GM23248 (cell line): ENCODE measurements at places on chromosomes 7 and 10.

DNA sequence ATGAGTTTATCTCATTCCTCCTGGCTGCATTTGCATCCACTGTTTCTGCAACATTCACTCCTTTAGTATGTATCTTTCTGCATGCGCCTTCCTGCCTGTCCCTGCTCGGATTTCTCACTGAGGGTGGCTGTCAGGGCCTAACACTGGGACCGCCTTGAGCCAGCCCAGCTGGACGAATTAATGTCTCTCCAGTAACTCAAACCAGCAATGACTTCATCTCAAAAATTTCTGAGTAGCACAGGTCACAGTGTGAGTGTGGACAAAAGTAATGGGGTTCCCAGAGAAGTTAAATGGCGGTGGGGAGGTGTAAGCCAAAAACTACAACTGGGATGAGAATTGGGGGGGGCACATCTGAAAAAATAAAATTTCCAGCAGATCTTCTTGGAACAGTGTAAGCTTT lies 444.0 kb upstream of the MGMT start:
- DNase-seq: no peak

DNA sequence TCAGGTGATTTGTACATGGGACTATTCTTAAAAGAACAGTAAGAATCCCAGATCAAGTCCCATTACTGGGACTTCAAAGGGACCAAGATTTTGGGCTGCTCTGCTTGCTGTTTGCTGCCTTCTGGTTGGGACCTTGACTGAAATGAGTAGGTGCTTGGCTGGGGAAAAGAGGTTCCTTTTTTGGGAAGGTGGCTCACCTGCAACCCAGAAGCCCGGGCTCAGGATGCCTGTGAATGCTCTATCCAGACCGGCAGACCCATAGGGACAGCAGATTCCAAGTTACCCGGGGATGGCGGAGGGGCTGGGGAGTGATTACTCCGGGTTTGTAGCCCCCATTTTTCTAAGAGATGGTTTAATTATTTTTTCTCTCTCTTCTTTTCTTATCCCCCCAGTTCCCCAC lies 104.0 kb downstream of the CPXM2 start:
- DNase-seq: no peak

GRCh38 chr10:65907199-65907712 lies 1018.6 kb upstream of the LRRTM3 start:
- DNase-seq: no peak

DNA sequence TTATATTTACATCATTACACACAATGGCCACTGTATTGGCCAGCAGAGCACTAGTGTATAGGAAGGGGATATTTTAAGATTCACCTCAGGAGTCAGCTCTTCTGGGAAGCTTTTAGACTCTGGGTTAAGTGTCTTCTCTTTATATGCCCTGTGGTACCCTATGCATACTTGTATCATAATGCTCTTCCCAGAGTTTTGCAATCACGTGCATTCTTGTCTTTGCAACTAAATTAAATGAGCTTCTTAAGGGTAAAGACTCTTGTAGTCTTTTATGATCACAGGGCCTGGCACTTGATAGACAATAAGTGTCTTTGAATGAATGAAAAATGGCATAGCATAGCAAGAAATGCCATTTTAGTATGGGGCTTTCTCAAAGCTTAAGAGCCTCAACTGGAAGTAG lies 35.4 kb upstream of the ARMS2 start:
- peak; percentile 22 for DNase-seq

- peak; percentile 62 for DNase-seq
These were observed 65.6 kb downstream of the TWIST1 start for GRCh38 chr7:19051767-19052375.

- no peak for DNase-seq
These were observed 83.5 kb downstream of the MYL10 start for GRCh38 chr7:101545441-101546190.

DNA sequence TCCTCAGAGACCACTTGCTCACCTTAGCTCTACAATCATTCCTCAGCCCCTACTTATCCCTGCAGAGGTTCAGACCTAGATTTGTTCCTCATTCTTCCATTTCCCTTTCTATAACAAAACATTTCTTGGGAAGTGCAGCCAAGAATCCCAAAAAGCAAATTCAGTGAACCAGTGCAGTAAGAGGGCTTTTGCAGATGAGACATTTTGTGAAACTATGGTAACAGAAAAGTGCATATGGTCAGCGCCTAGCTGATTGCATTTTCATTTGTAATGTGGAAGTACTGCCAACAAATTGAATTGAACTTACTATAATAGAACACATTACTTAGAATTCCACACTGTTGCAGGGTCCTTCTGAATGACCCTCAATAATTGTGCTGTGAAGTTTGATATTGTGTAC lies 18.6 kb downstream of the AGMO start:
- no peak for DNase-seq

GRCh38 chr7:96337519-96337918 lies 15.6 kb upstream of the SLC25A13 start:
- peak; percentile 3 for DNase-seq

DNA sequence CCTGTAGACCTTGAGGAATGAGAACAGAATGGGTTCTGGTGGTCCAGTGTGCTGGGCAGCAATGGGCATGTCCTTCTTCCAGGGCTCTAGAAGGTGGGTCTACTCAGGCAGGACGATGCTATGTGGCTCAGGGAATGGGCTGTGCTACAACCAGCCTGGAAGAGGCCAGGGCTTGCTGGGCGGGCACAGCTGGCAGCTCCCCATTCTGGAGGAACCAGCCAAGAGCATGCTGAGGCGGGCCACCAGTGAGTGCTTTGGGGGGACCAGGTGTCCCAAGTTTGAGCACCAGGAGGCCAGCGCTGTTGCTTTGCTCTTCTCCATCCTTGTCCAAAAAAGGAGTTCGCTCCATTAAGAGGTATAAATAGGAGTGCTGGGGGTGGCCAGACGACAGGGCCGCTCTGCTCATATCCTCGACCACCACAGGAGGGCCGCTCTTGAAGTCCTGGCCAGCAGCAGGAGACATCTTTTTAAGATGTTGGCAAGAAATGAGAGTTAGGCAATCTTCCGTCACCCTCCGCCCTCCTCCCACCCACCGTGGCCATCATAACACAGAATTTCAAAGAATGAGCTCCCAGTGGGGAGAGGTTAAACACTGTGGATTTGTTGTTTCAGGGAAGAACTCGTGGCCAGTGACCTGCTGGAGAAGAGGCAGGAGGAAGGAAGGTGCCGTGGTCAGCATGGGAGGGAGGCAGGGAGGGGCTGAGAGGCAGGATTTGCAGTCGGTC lies 141.3 kb downstream of the GRK5 start:
- peak; percentile 30 for DNase-seq

- DNase-seq: no peak
These were observed 95.0 kb downstream of the MMRN2 start for GRCh38 chr10:86862373-86862772.

DNA sequence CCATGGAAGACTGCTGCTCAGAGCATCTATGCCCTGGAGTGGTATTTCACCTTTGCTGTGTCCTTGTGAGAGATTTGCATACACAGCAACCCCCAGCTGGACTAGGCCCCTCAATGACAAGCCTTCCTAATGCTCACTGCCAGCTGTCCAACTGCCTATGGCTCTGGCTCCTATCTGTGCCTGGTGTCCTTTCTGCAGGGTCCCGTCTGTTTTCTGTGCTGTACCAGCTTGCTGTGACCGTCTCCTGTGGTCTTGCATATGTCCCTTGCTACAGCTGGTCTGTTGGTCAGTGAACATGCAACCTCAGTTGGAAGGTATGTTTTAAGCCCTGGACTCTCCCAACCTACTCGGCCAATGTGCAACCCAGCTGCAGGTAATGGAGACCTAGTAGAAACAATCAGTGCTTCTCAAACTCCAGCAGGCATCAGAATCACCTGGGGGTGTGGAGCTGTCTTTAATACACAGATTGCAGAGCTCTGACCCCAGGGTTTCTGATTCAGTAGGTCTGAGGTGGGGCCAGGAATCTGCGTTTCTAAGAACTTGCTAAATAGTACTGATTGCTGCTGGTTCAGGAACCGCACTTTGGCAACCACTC lies 306.4 kb upstream of the ZNF32 start:
- DNase-seq: no peak

GRCh38 chr7:80591654-80592053 lies 46.8 kb upstream of the CD36 start:
- no peak for DNase-seq

GRCh38 chr10:118820326-118821116 lies 65.8 kb upstream of the CACUL1 start:
- no peak for DNase-seq

DNA sequence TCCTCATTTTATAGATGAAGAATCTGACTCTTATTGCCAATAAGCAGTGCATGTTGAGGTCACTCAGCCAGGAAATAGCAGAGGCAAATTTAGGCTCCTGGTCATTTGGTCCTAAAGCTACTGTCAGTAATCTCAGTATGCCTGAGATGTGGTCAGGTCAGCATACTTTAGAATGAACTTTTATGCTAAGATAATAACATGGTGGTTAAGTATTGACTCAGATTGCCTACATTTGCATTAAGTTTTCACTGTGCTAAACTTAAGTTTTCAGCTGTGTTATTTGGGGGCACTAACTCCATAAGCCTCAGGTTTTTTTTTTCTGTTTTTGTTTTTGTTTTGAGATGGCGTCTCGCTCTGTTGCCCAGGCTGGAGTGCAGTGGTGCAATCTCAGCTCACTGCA lies 35.9 kb upstream of the CCSER2 start:
- DNase-seq: no peak

- DNase-seq: peak; percentile 60
These were observed 24.1 kb upstream of the SEMA3A start for GRCh38 chr7:84218681-84219080.

DNA sequence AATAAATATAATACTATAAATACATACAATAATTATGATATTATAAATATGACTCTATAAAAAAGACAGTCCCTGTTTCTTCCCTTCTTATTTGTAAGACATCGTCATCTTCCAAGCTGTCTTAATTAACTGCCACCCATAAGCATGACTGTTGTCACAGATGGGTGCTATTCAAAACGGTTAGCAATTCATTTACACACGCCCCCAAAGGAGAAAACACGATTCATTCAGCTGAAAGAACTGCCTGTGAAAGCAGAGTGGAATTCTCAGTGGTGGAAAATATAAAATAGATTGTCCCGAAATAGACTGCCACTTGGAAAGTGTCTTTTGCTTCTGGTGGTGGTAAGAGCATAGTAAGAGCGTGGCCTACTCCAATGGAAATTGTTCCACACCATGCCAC lies 48.9 kb upstream of the ELMO1 start:
- no peak for DNase-seq

DNA sequence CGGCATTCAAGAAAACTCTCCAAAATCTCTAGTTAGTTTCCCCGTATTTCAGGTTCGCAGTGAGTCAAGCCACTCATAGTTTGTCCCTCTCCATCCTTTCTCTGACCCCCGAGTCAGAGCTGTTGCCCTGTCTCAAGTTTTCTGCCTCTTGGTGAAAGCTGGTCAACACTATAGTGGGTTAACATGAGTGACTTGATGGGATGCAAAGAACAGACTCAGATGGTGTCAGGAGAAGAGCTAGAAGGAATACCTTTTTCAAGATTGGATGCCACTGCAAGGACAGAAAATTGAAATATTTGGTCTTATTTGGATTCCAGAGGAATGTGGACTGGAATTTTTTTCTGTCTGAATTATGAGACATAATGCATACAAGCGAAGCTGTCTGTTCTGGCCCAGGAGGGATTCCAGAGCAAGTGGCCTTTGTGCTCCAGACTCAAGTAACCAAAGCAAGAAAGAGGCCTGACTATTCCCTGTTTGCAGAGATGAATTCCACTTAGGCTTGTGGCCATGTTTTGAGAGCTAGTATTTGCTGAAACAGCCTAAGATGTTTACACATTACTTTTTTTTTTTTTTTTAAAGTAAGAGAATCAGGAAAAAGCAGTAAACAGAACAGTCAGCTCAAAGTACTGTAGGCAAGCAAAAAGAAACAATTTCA lies 67.4 kb downstream of the VWC2 start:
- no peak for DNase-seq

DNA sequence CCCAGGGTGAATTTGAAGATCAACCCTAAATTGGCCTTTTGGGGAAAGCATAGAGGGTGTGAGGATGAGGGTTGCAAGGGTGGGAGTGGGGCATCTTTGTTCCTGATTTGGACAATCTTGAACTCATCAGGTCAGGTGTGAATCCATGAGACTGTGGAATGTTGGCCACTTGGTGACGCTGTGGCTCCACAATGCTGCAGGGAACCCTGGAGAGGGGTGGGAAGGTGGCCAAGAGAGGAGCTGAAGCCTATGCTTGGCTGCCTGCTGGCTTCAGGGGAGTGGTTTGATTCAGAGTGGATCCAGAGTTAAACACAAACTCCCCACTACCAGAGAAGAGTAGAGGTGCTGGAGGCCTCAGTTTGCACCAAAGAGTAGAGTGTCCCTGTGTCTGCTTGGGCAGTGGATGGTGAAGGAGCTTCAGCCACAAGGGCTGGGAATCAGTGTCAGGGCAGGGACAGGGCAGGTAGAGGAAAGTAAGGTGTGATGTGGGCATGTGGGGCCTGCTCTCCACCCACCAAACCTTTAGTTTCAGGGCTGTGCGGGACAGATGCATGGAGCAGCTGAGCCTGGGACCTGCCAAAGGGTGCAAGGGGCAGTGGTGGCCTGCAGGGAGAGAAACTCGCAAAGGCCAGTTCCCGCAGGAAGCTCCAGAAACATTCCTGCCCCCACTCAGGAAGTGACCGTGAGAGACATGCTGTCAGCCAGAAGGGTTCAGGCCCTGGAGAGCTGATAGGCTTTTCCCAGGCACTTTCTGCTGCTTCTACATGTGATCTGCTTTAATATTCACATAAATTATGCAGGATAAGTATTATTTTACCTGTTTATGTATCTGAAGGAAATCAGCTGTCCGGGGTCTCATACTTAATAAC lies 81.0 kb upstream of the PRSS58 start:
- peak; percentile 64 for DNase-seq

GRCh38 chr7:4888161-4888560 lies 4.6 kb upstream of the RADIL start:
- DNase-seq: no peak

GRCh38 chr7:108637049-108637621 lies 67.5 kb downstream of the DNAJB9 start:
- DNase-seq: no peak
